ENCODE measurements at places on chromosomes 7 and 10.

DNA sequence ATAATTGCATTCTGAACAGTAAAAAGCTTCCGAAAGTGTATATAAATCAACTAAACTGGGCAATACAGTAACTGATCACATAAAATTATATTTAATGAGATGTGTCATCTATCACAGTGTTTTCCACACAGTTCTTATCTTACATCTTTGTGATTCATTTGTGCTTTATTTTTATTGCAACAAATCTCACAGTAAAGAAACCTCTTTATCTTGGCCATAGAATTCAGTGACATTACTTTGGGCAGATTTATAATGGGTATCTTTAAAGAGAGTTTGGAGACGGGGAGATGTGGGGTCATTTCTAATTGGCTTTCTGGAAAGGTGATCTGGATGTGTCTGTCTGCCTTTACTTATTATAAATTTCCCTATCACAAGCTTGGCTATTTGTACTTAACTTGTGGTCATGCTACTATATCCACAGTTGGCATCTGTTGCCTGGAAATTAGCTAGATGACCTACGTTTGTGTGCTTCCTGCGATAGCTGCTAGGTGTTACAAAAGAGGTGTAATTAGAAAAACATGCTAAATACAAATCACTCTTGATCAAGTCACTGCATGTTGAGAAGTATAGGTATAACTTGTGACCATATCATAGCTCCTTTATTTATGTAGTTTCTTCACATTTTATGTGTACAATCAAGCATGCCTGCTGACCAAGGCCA, 123.8 kb downstream of the ARID5B start:
- no peak for DNase-seq

DNA sequence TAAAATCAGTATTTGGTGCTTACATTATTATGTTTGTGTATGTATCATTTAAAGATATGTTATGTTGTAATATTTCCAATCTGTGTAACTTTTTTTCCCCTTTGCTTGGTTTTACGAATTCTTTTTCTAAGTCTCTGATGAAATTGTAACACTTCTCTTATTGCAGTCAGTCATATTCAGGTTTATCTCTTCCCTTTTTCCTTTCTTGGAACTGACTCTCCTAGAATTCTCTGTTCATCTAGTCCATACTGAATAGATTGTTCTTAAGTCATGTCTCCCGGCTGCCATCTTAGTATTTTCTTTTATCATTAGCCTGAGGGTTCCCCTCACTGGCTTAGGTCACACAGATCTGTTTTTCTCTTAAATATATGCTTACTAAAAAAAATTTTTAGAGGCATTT, 44.6 kb downstream of the PHTF2 start:
- DNase-seq: no peak

GRCh38 chr10:94213980-94214379, 148.8 kb downstream of the NOC3L start:
- DNase-seq: no peak

GRCh38 chr10:5036511-5036910, 32.9 kb upstream of the AKR1C2 start:
- DNase-seq: no peak

DNA sequence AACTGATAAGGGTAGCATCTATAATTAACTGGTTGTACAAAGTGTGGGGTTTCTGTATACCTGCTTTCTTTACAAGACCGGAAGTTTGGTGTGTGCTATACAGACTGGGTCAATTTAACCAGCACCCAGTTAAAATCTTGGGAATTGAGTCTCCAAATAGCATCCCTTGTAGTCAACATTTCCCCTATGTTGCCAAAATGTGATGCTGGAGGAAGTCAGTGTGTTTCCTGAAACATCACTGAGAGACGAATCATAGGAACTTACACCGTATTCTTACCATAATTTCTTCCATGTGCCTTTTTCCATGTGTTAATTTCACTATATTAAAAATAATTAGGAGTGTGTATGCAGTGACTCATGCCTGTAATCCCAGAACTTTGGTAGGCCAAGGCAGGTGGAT, 1.7 kb downstream of the AKR1C4 start:
- DNase-seq: no peak

DNA sequence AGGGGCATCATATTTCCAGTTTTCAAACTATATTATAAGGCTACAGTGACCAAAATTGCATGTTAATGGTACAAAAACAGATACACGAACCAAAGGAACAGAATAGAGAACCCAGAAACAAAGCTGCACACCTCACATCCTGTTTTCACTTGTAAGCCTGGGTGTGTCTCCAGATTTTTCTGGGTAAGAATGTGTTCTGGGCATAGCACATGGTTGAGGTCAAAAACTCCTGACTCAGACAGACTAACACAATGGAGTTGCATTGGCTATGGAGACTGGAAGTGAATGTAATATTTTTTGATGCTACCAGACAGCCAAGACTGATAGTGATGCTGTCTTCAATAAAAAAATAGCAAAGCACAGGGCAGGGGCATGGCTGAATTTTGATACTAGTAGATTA, 1175.2 kb downstream of the NXPH1 start:
- no peak for DNase-seq

DNA sequence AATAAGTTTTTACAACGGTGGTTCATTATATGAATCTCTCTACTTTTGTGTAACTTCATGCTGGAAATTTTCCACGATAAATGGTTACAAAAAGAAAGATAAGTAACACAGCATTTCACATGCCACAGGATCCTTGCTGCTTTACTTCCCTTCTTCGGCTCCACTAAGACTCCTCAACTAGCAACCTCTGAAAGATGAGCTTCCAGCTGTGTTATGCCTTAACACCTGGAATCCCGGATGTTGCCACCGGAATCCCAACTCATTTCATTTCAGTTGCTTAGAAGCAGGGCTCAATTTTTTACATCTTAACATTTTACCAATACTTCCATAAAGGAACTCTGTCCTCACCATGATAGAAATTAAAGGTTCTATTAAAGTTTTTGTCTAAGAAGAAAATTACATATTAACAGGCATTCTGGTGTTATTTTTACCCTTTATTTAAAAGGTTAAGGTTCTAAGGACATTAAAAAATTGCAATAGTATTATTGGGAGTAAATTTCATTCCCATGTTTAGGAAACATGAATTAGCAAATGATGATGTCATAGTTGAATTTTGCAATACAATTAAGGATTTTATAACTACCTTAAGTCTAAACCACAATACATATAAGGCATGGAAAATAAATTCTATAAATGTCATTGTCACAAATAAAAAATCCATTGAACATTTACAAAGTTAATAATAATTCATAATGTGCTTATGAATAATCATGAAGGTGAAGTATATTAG, 57.1 kb upstream of the IL6 start:
- no peak for DNase-seq

DNA sequence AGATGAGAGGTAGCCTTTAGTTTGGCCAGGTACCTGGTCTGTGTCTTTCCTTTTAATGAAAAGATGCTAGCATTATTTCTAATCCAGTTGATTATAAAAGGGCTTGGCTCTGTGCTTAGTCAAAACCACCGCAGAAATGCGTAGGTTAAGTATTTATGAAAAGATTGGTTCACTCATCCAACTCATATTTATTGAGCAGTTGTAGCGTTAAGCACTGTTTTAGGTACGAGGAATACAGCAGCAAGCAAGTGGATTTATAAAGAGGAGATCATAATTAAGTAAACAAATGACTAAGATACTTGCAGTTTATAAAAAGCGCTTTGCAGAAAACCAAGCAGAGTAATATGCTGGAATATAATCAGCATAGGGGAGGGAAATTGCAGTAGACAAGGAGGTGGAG, 129.8 kb downstream of the PPP1R17 start:
- no peak for DNase-seq

GRCh38 chr10:100158044-100158805, 27.6 kb downstream of the ERLIN1 start:
- DNase-seq: no peak

GRCh38 chr10:31693491-31693890, 235.1 kb downstream of the ARHGAP12 start:
- no peak for DNase-seq

GRCh38 chr7:95509199-95509598, 23.5 kb downstream of the ASB4 start:
- no peak for DNase-seq

DNA sequence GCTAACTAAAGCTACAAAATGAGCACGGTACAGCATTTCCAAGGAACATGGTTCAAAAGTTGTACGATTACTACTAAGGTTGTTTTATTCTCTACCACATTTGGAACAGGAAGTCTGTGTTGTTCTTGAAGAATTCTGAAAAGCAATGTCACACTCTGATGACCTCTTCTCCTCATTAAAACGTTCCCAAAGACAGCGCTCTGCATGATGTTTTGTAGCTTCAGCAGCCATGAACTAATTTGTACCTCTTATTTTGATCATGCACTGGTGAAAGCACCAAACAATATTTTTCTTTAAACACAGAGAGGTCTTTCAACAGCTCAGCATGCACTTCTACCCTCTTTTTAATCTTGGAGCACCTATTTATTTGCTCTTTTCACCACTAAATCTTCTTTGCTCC, 75.0 kb upstream of the TES start:
- DNase-seq: no peak

DNA sequence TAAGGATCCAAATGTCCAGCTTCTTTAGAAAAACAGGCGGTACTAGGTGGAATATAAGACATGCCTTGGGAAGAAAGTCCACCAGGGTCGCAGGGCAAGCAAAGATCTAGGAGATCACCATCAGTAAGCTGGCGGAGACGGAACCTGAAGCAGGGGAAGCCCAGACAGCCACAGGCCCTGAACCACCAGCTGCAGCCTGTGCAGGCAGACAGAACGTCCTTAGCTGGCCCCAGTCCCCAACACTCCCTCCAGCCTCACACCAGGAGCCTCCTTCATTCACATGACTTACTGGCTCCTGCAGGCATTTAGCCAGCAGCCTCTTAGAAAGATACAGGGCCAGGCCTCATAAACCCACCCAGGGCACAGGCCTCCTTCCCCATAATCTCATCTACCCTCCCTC, 17.4 kb downstream of the RGS10 start:
- no peak for DNase-seq

DNA sequence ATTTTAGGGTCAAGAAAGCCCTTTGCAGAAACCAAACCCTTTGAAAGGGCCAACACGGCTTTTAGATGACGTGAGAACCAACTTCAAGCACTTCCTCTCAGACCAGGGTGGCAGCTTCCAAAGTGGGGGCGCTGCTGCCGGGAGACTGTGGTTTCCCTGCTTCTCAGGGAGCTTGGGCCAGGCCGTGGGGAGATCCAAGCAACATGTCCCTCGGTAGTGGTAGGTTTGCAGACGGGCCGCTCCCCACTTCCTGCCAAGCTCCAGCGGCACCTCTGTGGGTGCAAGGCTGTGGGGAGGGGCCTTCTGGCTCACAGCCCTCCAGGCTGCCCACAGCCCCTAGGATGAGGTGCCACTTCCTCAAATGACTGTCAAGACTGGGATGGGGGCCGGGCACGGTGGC, 132.4 kb downstream of the FAM53B start:
- no peak for DNase-seq

DNA sequence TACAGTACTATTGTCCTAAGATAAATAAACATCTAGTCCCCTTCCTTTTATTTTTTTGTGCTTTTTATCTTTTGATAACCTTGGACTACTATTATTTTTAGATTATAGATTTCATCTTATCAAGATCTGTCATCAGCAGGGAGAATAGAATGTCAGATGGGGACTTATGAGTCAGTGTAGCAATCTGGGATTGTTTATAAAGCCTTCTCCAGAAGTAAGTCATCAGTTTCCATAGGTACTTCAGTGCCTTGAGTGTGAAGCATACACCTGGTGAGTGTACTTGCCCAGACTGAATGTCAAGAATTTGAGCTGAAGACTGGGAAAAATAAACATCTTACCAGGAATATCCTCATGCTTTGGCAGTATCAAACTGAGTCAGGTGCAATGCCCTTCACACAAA, 2.1 kb downstream of the CASD1 start:
- no peak for DNase-seq

DNA sequence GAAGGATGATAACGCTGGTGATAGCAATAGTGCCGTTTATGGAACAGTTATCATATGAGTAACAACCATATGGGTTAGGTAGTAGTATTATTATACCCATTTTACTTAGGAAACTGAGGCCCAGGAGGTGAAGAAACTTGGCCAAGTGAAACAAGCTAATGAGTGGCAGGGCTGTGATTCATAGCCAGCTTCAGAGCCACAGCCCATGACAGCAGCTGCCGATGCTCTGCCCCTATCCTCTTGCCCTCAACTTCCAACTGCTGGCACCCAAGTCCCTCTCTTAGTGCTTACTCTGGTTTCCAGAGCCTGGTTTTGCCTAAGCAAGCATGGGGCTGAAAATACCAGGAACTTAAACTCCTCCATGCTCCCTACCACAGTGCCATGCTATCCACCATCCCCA, 12.3 kb downstream of the SH3PXD2A start:
- no peak for DNase-seq

- DNase-seq: peak; percentile 74
These were observed 272.3 kb downstream of the TRIL start for GRCh38 chr7:28685644-28686417.

- no peak for DNase-seq
These were observed 14.9 kb downstream of the ADCY1 start for GRCh38 chr7:45589061-45589460.

DNA sequence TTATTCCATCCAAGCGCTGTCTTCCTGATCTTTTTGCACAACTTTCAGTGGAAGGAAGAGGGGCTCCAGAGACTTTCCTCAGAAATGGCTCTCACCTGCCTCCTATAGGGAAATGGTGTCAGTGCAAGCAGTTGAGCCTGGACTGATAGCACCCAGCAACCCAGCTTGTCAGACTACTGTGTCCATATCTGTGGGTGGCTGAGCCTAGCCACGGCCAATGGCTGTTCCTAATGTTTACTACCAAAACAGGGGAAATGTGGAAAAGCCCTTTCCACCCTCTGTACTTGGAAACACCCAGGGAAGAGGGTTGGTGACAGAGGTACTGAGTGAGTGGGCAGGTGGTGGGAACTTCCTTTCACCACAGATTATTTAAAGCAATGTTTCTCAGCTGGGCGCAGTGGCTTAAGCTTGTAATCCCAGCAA, 4.3 kb upstream of the YKT6 start:
- DNase-seq: peak; percentile 47

DNA sequence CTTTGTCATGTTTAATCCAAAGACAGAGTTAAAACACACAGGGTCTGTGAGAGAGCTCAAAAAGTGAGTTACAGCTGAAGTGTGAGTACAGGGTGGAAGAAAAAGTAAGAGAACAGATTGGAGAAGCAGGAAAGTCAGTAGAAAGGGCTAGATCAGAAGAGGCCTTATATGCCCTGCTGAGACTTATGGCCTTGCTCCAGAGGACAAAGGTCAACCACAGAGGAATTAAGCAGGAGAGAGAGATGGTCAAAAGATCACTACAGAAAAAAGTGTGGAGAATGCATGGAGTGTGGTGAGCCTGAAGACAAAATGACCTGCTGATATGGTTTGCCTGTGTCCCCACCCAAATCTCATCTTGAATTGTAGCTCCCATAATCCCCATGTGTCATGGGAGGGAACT, 213.8 kb downstream of the NEBL start:
- DNase-seq: no peak

- no peak for DNase-seq
These were observed 109.3 kb downstream of the SPAG6 start for GRCh38 chr10:22454634-22455033.
